Activated CD4-positive, alpha-beta T cell treated with anti-CD3 and anti-CD28 coated beads for 36 hours (primary cell): ENCODE measurements at places on chromosomes 7 and 10. TPM values are rescaled to one million over a fixed set of nuclear protein-coding genes. Genes with fewer than 3 reads are reported as not detected.

- no peak for DNase-seq
These were observed 41.4 kb upstream of the BET1 start for GRCh38 chr7:94045581-94045980.

DNA sequence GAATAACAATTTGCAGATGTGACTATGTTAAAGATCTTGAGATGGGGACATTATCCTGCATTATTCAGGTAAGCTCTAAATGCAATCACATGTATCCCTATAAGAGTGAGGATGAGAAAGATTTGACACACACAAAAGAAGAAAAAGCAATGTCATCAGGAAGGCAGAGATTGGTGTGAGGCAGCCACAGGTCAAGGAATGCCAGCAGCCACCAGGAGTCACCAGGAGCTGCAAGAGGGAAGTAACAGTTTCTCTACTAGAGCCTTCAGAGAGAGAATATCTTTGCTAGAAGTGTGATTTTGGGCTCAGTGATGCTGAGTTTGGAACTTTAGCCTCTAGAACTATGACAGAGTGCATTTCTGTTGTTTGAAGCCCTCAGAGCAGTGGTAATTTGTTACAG, 700.3 kb upstream of the SEMA3D start:
- DNase-seq: no peak

DNA sequence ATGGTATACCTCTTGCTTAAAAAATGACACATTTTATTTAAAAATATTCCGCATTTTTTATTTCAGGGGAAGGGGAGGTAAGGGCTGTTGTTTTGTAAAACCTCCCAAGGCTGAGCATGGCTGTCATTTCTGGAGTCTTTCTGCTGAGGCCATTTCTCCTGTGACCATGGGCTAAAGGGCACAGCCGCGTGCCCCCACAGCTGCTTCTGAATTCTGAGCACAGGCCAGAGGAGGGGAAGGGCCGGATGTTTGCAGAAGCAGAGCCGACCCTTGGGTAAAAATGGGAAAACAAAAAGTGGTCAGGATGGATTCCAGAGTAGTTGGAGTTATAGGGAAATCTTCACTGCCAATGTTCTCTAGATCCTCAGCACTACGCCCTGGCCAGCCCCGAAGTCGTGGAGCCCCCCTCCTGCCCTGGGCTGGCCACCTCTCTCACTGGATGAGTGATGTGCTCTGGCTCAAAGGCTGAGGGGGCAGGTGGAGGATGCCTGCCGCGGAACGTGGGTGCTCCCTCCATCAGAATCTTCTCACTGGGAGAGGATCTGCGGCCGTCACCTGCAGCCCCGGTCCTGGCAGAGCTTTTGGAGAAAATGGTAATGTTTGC, 131.3 kb upstream of the ZEB1 start:
- DNase-seq: no peak

DNA sequence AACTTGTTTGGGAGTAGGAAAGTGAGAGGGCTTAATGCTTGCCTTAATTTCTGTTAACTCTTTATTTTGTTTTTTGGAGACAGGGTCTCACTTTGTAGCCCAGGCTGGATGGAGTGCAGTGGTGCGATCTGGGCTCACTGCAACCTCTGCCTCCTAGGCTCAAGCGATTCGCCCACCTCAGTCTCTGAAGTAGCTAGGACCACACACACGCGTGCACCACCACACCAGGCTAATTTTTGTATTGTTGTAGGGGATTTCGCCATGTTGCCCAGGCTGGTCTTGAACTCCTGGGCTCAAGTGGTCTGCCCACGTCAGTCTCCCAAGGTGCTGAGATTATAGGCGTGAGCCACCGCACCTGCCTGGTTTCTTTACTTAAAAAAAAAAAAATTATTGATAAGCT, 1.9 kb downstream of the PPP2R2D start:
- DNase-seq: no peak

DNA sequence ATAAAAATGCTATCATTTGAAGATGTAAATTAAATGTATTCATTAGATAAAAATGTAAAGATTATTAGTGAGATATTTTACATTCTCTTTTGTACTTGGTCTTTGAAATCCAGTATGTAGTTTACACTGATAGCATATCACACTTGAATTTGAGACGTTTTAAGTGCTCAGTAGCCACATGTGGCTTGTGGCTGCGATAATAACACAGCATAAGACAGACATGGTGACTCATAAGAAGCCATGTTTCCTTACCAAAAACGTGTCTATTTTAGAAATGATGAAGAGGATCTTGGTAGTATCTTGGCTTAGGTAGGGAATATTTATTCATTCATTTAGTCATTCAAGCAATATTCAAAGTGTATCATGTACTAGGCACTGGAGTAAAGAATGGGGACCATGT, 149.3 kb downstream of the POU6F2 start:
- no peak for DNase-seq

DNA sequence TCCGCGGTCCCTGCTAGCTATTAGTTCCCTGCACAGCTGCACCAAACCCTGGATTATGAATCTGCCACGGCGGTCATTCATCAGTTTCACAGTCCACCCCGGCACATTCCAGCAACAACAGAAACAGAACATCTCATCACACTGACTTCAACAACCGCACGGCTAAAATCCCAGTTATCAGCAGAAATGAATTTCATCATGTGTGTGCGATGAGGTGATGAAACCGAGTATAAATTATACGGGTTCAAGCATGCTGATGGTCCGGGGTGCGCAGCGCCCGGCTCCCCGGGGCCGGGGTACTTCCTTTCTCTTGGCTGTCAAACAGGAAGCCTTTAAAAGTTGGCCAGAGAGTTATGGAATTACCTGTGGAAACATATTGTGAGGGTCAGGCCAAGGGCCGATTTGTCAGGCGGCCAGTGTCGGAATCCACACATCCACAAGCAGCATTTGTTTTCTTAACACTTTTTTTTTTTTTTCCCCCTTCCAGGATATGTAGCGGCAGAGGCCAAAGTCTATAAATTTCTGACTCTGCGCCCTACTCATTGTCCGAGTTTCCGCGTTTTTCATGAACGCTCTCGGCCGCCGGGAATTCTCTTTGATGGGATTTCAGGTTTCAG, 420.9 kb upstream of the MGMT start:
- DNase-seq: no peak

DNA sequence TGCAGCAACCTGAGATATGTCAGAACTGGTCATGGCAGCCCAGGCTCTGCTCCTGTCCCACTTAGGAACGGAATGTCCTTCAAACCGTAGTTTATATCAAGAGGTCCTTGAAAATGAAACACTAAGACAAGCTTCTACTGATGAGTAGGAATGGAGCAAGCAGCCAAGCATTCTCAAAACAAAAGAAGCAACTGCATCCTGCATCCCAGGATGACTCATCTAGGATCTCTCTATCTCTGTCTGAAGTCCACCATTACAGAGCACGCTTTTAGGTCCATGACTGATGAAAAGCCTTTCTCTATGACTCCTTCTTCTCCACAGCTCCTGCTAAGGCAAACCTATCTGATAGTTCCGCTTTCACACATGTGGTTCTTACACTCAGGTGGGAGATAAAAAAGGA, 16.3 kb downstream of the MBL2 start:
- DNase-seq: no peak

- DNase-seq: no peak
These were observed 43.4 kb downstream of the IGF2BP3 start for GRCh38 chr7:23426876-23427275.

DNA sequence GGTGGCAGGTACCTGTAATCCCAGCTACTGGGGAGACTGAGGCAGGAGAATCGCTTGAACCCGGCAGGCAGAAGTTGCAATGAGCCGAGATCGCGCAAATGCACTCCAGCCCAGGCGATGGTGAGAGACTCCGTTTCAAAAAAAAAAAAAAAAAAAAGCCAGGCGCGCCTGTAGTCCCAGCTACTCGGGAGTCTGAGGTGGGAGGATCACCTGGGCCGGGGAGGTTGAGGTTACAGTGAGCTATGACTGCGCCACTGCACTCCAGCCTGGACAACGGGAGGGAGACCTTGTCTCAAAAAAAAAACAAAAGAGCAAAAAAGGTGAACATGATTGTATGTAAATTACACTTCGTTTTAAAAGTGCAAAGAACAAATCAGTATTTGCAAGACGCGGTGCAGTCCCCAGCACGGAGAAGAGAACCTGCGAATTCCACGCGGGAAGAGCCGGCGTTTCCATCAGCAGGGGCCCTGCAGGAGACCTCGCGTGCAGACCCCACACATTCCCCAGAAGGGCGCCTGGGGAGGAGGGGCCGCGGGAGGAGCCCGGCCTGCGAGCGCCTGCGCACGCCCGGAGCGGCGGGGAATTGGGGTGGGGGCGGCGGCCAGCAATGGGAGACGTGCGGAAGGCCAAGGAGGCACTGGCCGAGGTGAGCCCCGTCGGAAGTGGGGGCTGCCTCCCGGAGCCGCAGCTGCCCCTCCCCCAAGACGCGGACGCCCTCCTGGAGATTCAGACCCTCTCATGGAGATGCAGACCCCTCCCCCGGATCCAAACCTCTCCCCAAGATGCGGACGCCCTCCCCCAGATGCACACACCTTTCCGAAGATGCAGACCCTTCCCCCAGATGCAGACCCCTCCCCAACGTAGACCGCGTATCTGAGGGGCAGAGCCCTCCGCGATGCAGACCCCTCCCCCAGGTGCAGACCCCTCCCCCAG, 16.7 kb upstream of the SUN1 start:
- DNase-seq: peak; percentile 50

- no peak for DNase-seq
These were observed 1.1 kb upstream of the HOXA13 start for GRCh38 chr7:27200761-27201579.

- no peak for DNase-seq
These were observed 25.5 kb downstream of the VSIR start for GRCh38 chr10:71747551-71748523.

DNA sequence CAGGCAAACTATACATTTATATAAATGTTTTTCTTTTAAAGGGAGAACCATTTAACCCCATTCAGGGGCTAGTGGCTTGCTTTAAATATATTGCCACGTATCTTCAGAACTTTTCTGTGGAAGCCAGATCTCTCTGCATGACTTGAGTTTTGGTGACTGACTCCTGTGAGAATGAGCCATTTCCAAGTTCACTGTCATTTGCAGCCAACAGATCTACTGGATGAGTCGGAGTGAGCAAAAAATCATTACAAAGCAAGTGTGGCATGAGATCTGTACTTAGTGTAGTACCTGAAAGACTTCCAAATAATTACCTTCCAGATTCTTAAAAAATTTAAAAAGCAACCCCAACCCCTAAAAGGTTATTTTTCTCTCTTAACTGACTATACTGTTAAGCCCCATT, 45.6 kb downstream of the PDSS1 start:
- DNase-seq: no peak

DNA sequence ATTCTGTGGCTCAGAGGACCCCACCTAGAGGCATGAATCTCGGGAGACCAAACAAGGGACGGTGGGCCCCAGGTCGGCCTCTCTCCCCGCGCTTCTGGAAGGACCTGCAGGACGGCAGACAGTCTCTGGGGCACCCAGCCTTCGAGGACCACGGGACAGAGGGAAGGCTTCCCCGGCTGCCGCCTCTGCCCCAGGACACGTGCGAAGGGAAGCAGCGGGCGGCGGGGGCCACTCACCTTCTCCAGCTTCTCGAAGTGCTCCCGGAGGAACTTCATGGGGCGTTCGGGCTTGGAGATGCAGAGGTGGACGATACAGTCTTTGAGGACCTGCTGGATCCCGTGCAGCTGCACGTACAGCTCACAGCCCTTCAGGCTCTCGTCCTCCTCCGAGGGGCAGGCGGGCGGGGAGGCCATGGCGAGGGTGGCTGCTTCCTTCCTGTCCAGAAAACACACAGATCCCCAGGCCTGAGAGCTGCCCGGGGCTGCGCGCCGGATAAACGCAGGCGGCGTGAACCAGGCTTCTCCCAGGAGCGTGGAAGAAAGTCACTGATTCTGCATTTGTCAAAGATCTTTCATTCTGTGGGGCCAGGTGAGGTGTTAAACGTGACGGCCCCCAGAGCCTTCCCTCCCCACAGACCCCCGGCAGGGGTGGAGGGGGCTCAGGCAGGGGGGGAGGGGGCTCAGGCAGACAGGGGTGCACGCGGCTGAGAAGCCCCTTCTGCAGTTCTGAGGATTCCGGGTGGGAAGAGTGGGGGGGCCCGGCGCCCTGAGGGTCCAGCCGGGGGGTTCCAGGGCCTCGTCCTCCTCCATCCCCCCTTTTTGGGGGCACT, 15.2 kb upstream of the DNAAF5 start:
- DNase-seq: no peak

DNA sequence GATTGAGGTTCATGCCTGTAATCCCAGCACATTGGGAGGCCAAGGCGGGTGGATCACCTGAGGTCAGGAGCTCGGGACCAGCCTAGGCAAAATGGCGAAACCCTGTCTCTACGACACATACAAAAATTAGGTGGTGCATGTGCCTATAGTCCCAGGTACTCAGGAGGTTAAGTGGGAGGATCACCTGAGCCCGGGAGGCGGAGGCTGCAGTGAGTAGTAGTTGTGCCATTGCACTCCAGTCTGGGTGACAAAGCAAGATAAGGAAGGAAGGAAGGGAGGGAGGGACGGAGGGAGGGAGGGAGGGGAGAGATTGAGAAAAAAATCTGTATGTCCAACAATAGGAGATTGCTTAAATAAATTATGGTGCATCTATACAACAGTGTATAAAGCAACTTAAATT, 13.2 kb downstream of the TLL2 start:
- DNase-seq: no peak

GRCh38 chr10:94287336-94287735, 75.4 kb downstream of the NOC3L start:
- DNase-seq: no peak

DNA sequence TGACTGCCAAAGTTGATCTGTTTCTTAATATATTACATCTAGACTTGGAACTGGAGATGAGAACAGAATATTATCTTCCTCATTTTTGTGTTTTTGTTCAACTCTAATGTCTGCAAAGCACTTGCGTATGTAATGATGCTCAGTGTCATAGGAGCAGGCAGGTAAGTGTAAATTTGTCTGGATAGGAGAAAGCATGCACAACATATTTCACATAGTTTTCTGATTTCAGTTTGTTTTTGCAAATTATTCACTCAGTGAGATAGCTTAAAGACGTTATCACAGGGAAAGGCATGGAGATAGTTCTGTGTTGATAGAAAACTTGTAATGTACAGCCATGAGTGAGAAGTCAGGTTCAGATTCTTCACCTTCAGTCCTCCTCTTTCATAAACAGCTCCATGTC, 84.8 kb downstream of the CFTR start:
- no peak for DNase-seq

DNA sequence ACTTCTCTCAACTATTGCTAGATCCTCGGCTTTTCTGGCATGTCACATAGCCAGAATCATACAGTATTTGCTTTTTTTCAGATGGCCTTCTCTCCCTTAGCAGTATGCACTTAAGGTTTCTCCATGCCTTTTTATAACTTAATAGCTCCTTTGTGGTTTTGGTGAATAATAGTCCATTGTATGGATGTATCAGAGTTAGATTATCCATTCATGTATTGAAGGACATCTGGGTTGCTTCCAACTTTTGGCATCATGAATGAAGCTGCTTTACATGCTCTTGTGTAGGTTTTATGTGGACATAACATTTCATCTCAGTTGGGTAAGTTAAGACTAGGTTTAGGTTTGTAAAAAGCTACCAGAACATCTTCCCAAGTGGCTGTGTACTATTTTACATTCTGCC, 4.6 kb downstream of the ATP5F1C start:
- no peak for DNase-seq

GRCh38 chr7:157211690-157212089, 73.0 kb downstream of the UBE3C start:
- DNase-seq: no peak

Gene ZNF365
- 0.32 TPM for total RNA-seq

Gene ASAH2B
- total RNA-seq: 10.3 TPM

Gene FAM25C
- not detected for total RNA-seq

Gene SFTPA1
- total RNA-seq: not detected

Gene NUDT13
- 1.6 TPM for total RNA-seq

Gene CAMK2B
- 1.1 TPM for total RNA-seq

Gene CYP3A4
- total RNA-seq: not detected

Gene C1QL3
- not detected for total RNA-seq

Gene OR2A5
- total RNA-seq: not detected

Gene C10orf105
- 0.34 TPM for total RNA-seq
